Activated T-cell treated with anti-CD3 and anti-CD28 coated beads for 48 hours (primary cell): ENCODE measurements at places on chromosomes 2 and 18.

GRCh38 chr2:220904015-220904414 is 668.1 kb downstream of the EPHA4 start:
- DNase-seq = no peak

- no peak for DNase-seq
Observed at GRCh38 chr2:3492951-3493614, 26.2 kb downstream of the ADI1 start.

DNA sequence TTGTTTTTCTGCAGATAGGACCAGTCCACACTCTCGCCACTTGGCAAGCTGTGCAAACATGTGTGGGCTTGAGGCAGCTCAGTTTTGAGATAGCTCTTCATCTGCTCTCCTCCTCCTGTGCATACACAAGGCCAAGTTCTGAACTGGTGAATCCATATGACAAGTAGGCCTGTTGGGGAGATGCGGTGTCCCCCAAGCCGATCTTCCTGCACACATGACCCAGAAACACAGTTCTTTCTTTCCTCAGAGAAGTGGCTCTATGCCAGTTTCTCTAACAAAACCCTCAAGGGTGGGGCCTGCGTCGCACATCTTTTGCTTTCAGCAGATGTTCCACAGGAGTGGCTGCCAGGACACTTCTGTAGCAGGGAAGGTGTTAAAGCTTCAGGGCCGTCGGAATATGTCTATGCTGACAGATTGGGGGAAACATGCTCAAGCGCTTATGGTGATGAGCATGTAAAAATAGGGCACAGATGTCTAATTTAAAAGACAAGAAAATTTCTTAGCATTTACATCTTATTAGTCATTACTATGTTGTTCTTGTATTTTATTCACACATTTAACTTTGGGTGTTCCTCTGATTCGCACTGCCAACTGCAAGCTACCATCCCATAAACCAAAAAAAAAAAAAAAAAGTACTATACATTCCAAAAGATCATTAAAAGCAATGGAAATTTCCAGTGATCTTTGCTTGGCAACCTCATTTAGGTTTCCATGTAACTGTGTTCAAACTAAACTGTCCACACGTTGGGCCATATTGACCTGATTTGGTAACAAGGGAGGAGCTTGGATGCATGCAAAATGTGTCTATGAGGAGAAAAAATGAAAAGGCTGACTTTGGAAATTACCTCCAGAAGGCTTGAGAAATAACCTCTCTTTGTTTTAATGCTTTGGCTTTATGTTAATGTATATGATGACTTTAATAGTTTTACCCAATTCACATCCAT is 1055.5 kb upstream of the KLHL29 start:
- DNase-seq = no peak

GRCh38 chr2:3704692-3705091 is 1.3 kb downstream of the DCDC2C start:
- no peak for DNase-seq
